Activated CD4-positive, CD25-positive, alpha-beta regulatory T cell treated with anti-CD3 and anti-CD28 coated beads, Interleukin-2, amount 50 U/mL, for 16 hours (primary cell): ENCODE measurements at places on chromosomes 5 and 9.

DNA sequence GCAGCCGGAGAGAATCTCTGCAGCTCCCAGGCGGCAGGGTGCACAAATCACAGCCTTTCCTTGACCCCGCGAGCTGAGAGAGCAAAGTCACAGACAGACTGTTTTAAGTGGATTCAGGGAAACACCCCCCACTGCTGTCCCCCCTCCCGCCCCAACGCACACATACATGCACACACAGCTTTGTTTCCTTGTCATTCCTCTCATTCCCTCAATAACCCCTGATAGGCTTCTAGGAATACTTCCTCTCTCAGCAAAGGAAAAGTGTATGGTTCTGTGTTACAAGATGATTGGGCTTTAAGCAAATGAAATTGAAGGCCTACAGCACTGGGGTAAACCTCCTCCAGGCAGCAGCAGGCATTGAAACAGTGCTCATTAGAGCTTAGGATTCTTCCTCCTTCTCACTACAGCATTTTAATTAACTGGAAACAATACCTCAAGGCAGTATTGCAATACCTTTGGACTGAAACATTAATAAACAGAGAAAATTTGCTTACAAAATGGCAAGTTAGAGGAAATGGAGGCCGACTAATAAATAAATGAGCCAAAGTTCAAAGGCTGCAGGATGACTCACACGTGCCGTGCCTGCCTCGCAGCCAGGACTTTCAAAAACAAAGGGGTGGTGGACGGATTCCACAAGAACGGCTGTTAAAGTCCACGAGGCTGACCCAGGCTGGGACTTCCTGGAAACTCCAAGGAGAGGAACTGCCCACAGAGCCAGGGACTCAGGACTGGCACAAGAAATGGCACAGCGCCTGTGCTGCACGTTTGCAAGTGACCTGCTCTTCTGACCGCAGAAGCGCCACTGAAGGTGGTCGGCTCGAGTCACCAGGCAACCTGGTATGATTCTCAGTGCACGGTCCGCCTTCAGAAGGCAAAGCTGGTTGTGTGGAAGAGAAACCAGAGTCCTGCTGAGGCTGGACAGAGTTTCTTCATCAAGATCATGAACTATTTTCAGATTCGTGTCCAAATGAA is 236.2 kb downstream of the SYK start:
- DNase-seq = no peak

- no peak for DNase-seq
Measured at GRCh38 chr5:134143431-134143830, 28.9 kb downstream of the TCF7 start.

DNA sequence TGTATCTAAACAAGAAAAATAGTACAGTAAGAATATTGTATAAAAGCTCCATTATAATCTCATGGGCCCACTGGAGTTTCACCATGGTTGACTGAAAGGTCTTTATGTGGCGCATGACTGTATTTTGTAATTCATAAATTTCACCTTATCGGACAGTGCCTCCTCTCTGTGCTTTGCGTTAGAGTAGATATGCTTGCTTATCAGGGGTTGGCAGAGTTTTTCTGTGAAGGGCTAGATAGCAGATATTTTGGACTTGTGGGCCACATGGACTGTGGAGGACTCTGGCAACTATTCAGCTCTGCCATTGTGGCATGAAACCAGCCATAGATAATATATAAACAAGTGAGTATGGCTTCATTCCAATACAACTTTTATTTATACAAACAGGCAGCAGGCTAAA is 23.2 kb downstream of the GAPVD1 start:
- DNase-seq = no peak

DNA sequence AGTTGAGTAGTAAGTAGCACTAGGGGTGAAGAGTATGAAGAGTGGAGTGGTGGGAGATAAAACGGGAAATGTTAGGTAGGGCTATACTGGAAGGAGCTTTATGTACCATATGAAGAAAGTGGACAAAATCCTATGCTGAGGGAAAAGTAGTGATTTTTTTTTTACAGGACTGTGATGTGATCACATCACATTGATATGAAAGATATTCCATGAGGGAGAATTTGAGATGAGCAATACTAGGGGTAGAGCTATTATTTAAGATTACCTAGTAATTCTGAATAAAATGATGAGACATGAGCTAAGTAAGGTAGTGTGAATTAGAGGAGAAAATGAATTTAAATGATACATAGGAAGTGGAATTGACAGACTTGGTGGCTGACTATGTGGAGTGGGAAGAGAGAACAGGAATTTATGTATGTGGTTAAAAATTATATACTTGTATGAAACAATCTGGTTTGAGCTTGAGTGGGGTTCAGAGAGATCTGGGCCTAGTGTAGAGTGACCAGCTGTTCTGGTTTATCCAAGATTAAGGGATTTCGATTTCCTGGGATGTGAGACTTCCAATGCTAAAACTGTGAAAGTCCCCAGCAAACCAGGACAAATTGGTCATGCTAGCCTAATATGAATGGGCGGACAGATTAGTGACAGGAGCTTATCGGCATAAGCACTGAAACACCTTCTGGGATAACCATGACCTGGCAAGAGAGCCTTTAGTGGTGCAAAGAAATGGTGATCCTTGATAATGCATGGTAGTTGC is 29.3 kb upstream of the STOM start:
- DNase-seq = no peak

DNA sequence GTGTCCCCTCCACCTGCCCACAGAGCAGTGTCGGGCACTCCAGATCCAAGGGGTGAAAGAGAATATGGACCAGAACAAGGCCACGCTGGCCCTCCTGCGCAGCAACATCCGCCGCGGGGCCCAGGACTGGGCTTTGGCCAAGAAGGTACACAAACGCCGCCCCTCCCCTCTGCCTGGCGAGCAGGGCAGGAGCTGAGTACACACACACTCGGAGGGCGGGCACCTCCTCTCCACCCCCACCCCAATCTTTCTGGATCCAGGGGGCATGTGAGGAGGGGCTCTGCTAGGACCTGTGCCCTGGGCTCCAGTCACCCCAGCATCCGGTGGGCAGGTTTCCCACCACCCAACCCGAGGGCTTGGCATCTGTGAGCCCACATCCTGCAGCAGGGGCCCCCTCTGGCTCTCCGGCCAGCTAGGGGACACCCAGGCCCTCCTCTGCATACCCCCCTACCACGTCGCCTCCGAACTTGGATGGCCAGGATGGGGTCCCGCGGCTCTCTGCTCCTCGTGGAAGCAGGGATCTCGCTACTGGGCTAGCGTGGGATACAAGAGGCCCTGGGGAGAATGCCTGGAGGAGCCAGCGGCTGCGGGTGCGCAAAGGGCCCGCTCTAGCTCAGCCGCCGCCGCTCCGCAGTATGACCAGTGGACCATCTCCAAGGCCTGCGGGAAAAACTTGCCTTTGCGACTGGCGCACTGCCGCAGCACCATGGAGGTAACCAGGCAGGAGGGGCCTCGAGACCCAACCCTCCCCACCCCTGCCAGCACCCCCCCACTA is 3.1 kb downstream of the CCDC183 start:
- no peak for DNase-seq

DNA sequence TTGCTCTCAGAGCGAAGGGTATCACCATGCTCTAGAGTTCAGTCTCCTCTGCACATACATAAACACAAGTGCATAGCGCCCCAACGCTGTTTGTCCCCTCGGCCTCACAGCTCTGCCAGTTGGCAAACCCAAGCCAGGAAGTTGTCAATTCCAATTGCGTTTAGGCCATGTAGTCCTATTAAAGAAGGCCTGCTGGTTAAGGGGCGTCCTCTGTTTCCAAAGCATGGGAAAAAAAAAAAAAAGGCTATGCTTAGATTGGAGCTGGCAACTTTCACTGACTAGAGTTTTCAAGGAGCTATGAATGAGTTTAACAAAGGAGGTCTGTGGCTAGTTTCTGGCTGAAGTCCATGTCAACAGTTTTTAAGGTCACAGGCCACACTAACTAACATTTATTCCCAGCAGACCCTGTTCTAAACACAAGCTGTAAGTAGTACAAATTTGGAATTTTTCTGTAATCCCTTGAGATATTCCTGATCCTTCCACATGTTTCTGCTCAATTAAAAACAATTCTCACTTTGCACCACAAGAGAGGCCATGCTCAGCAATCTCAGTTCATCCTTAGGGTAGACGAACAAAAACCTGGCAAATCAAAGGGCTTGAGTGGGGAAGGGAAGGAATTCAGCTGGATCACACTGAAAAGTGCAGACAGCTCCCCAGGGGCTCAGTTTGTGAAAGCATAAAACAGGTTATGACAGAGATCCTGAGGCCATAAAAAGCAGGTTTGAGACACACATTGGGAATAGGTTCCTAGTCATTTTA is 187.7 kb downstream of the DENND1A start:
- no peak for DNase-seq

DNA sequence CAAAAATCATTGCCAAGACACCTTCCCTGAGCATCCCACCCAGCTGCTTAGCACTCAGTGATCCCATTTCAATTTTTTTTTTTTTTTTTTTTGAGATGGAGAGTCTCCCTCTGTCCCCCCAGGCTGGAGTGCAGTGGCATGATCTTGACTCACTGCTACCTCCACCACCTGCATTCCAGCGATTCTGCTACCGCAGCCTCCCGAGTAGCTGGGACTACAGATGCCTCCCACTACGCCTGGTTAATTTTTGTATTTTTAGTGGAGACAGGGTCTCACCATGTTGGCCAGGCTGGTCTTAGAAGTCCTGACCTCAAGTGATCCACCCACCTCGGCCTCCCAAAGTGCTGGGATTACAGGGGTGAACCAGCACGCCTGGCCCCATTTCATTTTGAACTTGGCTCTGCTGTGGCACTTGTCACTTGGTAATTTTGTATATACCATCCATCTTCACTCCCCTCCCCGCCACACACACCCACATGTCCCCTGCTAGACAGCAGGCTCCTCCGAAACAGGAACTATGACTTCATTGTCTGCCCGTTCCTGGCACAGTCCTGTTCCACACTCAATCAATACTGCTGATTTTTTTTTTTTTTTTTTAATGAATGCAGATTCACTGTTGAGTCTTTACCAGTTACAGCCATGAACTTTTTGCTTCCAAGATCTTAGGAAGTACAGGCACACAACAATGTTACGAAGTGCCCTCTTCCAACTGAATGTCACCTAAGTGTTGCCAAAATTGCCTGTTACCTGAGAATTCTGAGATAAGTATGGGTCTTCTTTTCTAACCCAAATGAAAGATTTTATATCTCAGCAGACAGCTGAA is 17.3 kb upstream of the ZBTB34 start:
- no peak for DNase-seq

GRCh38 chr5:124963236-124963919 is 216.9 kb upstream of the ZNF608 start:
- no peak for DNase-seq

GRCh38 chr5:54936201-54936600 is 49.2 kb downstream of the ESM1 start:
- DNase-seq = no peak

GRCh38 chr9:70811638-70812037 is 309.8 kb downstream of the TRPM3 start:
- no peak for DNase-seq

- DNase-seq = no peak
Measured at GRCh38 chr5:155935723-155936122, 391.2 kb upstream of the SGCD start.

DNA sequence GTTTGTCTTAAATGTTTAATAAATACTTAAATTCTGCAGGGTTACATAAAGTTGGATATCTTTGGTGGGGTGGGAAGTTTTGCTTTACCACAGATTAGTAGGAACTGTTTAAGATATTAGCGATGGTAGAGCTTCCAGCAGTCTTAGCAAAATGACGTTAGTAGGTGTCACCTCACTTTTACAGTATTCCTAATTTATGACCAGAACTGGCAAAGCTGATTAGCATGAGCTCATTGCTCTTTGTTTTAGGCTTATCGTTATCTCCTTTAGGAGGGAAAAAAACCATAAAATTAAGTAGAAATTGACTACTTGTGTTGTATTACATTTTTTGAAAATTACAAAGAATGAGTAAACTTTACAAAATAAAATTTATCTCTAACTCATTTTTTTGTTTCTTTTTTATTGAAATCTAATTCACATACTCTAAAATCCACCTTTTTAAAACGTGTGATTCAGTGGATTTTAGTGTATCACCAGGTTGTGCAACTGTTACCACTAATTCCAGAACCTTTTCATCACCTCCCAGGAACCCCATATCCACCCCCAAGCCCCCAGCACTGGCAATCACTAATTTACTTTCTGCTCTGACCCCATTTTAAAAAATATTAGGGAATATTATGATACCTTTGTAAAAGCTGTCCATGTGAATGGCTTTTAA is 129.5 kb downstream of the TRIO start:
- DNase-seq = no peak

- DNase-seq = no peak
Measured at GRCh38 chr5:119070578-119070827, 384 bp upstream of the DMXL1 start.

GRCh38 chr9:129379886-129380285 is 201.8 kb upstream of the IER5L start:
- DNase-seq = no peak

GRCh38 chr9:133621725-133622267 is 12.6 kb upstream of the FAM163B start:
- no peak for DNase-seq

DNA sequence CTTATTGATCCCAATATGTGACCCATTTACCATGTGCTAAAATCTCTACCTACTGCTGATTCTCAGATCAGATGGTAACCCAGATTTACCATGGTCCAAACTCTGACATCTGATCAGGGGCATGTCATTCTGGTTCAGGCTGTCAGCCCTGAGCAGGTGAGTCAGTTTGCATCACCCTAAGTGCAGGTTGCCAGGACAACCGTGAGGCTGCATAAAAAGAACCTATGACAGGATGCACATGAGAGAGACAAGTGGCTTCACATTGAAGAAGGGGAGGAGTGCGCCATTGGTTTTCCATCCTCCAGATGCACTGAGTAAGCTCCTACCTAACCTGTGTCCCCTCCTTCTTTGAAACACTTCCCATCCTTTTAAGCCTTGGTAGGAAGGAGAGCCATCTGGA is 801 bp upstream of the PRSS3 start:
- DNase-seq = no peak

- DNase-seq = peak; percentile 22
Measured at GRCh38 chr9:124285903-124286291, 28.1 kb downstream of the NEK6 start.

DNA sequence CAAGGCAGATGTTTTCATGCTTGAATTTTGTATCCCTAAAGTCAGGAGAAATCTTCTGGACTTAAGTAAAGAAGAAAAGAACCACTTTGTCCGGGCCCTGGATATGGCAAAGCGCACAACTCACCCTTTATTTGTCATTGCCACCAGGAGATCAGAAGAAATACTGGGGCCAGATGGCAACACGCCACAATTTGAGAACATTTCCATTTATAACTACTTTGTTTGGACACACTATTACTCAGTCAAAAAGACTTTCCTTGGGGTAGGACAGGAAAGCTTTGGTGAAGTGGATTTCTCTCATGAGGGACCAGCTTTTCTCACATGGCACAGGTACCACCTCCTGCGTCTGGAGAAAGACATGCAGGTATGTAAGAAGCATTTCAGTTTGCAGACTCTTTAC is 2.3 kb downstream of the TYRP1 start:
- DNase-seq = no peak
